ENCODE measurements at places on chromosomes 13 and 19.

- DNase-seq = no peak
Measured at GRCh38 chr19:3668331-3669081, 31.8 kb downstream of the PIP5K1C start.

DNA sequence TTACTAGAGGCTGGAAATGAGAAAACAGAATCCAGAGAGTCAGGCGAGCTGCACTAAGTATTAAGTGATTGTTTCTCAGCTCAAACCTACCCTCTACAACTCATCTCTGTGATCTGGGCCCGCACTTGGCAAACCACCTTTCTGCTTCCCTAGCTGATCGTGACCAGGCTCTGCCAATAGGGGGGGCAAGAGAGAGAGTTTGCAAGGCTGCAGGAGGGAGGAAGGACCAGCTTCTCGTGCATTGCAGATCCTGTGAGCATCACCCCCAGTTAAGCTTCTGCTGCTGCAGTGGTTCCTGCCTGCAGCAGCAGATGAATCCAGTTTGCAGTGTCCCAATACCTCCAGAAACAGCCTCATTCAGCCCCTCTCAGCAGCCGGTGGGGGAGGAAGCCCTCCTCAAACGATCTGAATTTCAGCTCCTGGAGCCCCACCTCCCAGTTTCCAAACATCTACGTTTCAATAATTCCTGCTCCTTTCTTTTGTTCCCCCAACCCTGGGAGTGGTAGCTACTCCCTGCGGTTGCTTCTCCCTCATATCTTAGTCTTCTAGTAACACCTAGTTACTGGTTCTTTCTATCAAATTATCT lies 20.0 kb downstream of the XRCC1 start:
- peak; percentile 80 for DNase-seq

- DNase-seq = peak; percentile 6
Measured at GRCh38 chr13:49627831-49628652, at the start of gene ARL11. TSS of gene ARL11 (plus strand) at chr13:49628507. CDS start at chr13:49630448, 1,941 bp downstream.

DNA sequence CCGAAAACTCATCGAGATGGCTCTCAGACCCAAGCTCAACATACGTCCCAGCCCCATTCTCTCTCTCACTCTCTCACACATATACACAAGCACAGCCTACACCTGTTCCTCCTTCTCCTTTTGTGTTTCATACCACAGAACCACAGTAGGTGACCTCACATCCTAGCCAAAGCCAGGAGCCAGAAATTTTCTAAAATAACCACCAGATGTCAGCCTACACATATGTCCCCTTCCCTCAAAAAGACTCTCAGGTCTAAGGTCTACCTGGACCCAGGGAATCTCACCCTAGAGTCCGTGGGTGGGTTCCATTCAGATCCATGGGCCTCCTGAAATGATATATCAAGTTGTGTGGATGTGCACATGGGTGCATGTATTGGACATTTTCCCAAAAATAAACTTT lies 104.2 kb upstream of the IPO5 start:
- DNase-seq = no peak

DNA sequence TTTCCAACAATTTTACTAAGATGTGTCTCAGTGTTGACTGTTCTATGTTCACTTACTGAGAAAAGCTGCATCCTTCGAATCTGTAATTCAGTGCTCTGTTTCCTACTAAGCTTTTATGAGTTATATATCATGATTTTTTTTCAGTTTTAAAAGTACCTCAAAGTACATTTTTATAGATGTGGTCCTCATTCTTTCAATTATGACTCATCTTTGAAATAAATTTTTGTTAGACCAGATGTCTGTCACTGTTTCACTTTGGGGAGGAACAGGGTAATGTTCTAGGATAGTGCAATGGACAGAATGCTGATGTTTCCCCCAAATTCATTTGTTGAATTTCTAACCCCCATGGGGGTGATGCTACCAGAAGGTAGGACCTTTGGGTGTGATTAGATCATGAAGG lies 74.8 kb downstream of the NALCN start:
- DNase-seq = no peak

DNA sequence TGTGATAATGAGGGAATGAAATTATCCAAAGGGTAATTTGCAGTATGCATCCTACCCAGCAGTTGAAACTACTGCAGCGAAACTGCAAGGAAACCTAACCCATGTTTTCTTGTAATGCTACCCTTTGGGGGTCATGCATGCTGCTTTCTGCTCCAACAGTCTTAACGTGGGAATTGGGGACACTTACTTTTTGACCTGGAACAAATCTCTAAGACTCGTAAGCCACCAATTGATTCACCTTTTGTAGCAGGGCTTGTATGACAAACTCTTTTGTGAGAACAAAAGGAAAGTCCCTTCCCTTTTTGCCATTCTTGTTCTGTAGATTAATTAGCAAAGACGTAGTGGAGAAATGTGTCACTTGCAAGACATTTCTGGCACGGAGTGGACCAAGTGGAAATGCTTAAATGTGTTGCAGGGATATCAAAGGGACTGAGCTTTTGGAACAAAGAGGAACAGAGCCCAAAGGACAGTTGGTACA lies 27.4 kb downstream of the LRCH1 start:
- DNase-seq = no peak

DNA sequence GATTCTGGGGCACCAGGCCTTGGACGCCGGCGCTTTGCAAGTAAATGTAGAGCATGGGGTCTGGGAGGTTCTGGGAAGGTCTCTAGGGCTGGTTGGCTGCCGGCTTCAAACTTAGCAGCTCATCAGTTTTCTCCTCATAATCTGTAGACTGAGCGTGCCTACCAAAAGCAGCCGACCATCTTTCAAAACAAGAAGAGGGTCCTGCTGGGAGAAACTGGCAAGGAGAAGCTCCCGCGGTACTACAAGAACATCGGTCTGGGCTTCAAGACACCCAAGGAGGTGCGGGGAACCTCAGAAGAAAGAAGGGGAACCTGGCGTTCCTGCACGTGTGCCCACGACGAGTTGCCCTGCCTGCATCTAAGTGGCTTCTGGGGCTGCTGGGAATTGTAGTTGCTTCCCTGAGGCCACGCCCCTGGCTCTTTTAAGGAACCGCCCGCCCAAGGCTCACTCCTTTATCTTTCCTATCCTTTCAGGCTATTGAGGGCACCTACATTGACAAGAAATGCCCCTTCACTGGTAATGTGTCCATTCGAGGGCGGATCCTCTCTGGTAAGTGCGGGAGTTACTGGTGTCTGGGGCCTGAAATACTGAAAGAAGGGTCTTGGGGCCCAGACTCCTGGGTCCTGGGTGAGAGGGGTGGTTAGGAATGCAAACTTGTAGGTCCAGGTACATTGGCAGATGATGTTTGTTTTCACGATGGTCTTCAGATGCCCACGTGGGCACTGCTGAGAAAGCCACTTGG lies 984 bp downstream of the RPS11 start:
- peak; percentile 63 for DNase-seq

GRCh38 chr19:7492142-7492541 lies 3.3 kb upstream of the PEX11G start:
- DNase-seq = no peak

DNA sequence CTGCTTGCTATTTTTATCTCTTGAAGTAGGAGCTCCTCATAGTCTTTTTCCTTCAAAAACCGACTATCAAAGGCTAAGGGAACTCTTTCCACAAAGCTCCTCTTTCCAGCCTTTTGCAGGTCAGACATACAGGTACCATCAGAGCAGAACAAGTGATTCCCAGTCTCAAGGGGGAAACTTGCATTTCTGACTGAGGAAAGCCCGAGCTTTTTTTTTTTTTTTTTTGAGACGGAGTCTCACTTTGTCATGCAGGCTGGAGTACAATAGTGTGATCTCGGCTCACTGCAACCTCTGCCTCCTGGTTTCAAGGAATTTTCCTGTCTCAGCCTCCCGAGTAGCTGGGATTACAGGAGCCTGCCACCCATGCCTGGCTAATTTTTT lies 32.0 kb downstream of the RUBCNL start:
- no peak for DNase-seq

- DNase-seq = no peak
Measured at GRCh38 chr13:110552767-110553166, 8.8 kb downstream of the RAB20 start.

DNA sequence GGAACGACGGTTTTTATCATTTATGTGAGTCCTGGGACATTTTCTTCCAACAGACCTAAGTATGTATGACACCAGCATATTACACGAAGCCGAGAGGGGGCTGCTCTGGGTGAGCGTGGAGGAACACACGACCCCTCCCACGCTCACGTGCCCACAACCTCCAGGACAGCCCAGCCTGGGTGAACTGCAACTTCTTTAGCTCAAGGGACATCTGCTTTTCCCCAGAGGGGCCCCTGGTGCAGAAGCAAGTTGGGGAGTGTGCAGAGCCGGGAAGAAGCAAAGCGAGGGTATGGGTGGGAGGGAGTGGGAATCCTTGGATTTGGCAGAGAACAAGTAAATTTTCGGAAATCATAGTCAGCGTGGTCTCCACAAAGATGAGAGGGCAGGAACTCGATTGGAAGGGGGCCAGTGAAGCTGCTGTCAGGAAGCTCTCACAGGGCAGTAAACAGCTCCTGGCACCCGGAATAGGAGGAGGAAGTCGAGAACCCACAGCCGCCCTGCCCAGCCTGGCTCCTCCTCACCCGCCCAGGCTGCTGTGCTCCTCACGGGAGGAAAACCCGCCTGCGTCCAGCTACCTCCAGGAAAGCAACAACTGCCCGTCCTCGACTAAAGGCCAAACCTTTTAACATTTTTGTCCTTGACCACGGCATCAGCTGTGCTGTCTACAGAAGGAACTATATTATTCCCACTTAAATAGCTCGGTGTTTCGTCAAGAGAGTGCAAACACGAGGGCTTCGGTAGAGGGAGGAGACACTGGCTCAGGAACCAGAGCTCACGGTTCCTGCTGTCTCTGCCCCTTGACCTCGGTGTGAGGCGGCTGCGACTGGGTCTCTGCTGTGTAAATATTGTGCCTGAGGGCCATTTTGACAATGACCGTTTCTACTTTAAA lies 17.2 kb upstream of the CFAP97D2 start:
- DNase-seq = no peak

GRCh38 chr19:35009424-35010415 lies 9.6 kb downstream of the GRAMD1A start:
- no peak for DNase-seq

- DNase-seq = no peak
Measured at GRCh38 chr19:28136796-28137195, 1076.2 kb downstream of the UQCRFS1 start.

DNA sequence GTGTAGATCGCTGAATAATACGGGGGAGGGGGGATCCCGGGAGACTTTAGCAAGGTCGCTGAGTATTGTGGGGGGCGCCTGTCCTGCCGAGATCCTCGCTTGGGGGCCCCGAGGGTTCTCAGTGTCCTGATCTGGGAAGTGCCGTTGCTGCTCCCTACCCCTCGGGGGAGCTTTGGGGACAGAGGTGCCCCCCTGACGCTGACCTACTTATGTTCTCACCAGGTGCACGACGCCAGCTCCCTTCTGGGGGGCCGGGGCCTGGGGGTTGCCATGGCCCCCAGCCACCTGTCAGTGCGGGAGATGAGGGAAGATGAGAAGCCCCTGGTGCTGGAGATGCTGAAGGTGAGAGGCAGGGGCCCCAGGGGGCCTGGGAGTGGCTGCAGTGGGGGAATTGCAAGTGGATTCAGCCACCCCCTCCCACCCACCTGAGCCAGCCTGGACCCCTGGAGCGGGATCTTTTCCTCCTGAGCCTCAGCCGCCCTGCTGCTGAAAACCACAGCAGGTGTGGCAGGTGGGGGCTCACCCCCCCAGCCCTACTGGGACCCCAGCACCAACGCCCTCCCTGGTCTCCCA lies 537 bp downstream of the NAT14 start:
- no peak for DNase-seq

GRCh38 chr13:32647926-32648325 lies 61.7 kb downstream of the PDS5B start:
- no peak for DNase-seq

- DNase-seq = no peak
Measured at GRCh38 chr19:33519416-33519815, 2.2 kb downstream of the PEPD start.

DNA sequence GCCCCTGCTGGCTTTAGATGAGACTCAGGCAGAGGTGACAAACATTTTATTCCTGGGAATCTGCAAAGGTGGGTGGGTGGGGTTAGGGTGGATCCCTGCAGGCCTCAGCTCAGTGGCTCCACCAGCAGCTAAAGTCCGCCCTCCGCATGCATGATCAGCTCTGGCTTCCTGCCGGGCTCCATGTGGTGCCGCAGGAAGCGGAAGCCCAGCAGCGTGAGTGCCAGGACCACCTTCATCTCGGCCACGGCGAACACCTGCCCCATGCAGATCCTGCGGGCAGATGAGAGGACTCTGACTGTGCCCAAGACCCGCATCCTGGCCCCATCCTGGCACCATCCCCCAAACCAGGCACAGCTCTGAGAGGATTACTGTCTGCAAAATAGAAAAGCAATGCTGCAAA lies 26.3 kb downstream of the CYP4F2 start:
- no peak for DNase-seq

GRCh38 chr19:41222240-41222639 lies 3.2 kb downstream of the AXL start:
- no peak for DNase-seq

DNA sequence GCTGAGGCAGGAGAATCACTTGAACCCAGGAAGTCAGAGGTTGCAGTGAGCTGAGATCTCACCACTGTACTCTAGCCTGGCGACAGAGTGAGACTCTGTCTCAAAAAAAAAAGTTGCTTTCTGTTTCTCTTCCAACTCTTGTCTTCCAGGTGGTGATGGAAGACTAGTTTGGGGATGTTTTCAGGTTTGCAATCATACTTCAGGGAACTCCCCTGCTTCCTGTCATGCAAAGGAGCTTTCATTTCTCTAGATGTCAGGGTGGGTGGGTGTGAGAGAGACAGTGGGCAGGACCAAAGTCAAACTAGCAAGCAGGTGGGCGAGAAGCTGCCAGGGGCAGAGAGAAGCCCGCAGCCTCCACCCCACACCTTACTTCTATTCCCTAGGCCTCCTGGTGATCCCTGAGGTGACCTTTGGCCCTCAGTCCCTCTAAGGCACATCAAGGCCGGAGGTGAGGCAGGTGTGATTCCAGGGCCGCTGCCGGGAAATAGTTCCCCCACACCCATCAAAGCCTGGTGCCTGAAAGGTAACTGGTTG lies 25.7 kb downstream of the CCNE1 start:
- DNase-seq = no peak

GRCh38 chr13:30510811-30511371 lies 45.2 kb upstream of the HMGB1 start:
- no peak for DNase-seq

DNA sequence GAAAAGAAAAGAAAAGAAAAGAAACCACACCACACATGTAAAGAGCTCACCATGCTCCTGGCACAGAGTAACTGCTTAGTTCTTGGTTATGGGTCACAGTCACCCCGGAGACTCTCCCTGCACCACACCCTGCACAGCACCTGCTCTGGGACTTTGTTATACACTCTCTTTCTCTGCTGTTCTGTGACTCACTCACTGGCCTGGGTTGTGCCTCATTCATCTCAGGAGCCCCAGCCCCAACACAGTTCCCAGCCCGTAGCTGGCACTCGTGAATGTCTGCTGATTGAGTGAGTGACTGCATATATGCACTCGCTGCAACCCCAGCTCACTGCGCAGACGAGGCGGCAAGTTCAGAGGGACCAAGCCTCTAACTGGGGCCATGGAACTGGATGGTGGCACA lies 22.9 kb upstream of the ZNF507 start:
- no peak for DNase-seq

GRCh38 chr13:41296879-41297646 lies 14.0 kb upstream of the NAA16 start:
- no peak for DNase-seq

GRCh38 chr13:49058761-49059160 lies 83.0 kb downstream of the FNDC3A start:
- DNase-seq = no peak
